ENCODE measurements at places on chromosomes 5 and 9.
A peak's percentile ranks its signal among the peaks of the same experiment; 100 is the strongest.

DNA sequence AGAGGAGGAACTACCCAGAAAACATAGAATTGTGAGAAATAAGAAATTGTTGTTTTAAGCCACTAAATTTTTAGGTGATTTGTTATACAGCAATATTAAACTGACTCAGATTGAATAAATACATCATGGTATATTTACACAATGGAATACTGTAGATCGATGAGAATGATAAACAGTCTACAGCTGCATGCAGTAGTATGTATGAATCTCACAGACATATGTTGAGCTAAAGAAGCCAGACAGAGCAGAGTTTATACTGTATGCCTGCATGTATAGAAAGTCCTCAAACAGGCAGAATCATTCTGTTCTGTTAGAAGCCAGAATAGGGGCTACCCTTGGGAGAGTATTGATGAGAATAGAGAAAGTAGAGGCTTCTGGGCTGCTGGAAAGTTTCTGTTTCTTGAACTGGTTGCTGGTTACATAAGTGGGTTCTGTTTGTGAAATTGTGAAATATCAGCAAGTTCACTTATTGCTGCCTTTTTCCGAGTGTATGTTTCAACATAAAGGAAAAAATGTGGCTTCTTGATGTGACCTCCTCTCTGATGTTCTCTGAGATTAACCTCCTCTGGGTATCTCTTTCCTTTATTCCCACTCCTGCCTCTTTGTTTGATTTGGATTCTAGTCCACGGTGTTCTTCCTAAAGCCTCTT lies 9.6 kb downstream of the KIAA1958 start:
- DNase-seq: no peak

DNA sequence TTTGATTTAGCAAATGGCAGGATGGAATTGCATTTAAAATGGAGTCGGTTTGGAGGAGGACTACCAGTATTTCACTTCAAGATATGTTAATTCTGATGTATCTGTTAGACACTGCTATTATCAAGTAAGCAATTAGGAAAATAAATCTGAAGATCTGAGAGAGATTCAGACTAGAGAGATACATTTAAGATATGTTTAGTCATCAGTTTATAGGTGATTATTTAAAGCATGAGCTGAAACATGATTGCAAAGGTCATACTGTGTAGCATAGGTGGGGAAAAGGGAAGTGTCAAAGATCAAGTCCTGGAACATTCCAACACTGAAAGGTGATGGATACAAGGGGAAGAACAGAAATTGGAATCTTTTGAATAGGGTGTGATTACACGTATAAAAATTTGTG lies 79.1 kb downstream of the FAM174A start:
- no peak for DNase-seq

DNA sequence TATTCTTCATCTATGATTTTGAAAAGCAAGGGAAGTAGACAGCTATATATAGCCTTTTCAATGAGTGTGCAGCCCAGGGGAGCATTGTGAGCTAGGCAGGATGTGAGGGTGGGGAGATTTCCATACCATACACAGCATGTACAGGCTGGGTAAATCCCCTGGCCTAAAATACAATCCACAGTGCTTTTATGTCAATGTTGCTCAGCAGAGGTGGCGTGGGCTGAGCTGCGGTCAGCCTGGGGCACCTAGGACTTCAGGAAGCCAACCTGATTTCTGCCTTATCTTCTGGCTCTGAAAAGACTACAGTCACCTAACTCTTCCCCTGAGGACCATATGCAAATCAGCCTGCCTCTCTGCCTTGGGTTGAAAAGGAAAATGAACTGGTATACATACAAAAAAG lies 6.3 kb upstream of the GARIN3 start:
- DNase-seq: no peak

DNA sequence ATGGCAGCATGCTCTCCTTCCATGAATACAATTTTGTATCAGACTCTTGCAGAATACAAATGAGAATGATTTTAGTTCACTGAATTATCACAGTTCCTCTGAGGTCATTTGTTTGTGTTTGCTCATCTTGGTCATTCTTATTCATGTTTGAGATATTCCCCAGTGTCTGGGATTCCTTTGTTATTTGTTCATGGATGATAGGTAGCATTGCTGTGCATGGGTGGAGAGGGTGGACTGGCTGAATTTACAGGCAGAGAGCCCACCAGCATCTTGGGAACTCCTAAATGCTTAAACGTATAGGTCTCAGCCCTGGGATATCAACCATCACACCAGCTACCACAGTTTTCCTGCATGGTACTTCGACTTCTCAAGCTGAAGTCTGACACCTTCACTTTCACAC lies 459.8 kb downstream of the CCDC171 start:
- no peak for DNase-seq

DNA sequence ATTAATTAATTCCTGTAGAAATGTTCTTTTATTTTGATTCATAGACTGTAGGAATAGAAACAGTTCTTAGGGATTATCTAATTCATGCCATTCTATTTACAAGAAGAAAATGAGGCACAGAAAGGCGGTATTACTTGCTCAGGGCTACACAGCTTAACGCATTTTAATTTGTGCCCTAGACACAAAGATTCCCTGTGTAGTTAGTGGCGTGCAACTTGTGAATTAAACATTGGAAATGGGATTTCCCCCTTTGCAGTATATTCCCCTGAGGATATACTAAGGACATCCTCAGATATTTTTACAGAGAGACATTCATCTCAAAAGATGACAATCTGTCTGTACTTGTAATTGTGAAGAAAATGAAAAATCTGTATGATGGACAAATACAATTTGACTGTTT lies 108.1 kb downstream of the SGCD start:
- no peak for DNase-seq

DNA sequence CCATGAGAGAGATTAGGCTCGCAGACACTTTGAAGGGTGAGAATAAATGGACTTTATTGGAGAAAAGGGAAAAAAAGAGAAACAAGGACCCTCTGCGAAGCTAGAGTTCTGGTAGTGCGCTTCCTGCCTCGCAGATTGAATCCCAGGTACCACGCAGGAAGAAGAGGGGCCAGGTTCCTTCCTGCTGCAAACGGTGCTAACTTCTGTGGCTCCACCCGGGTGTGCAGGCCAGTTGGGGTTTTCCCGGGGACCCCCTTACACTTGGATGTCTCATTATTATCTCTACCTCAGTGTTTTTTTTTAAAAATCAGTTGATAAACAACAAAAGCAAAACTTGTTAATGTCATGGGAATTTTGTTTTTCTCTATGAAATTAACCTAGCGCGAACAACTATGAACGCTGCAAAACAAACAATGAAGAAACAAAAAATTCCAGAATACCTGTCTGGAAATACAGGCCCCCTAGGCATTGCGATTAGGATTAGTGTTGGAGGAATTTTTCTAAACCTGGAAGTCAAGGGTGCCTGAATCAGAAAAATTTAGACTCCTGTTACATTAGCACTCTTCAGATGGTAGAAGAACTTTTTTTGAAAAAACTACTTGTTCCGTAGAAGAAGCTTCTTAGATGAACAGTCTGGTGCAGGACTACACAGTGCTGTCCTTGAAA lies 414.5 kb downstream of the MAN2A1 start:
- DNase-seq: no peak

DNA sequence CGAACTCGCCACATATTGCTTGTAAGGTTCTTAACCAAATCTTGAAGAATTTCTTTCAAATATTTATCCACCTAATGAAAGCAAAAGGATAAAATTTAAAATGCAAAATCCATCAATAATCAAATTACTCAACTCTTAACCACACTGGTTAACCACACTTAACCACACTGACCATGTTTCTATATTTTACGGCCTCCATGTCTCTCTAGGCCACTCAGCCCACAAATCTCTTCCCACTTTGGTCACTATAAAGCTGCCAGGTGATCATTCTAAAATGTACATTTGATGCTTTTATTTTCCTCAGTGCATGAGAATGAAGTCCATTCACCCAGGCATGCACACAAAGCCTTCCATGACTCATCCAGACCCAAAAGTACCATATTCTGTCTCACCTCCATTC lies 56.4 kb upstream of the OR2K2 start:
- no peak for DNase-seq

- no peak for DNase-seq
Observed at GRCh38 chr5:143425835-143426234, 22.3 kb upstream of the NR3C1 start.

DNA sequence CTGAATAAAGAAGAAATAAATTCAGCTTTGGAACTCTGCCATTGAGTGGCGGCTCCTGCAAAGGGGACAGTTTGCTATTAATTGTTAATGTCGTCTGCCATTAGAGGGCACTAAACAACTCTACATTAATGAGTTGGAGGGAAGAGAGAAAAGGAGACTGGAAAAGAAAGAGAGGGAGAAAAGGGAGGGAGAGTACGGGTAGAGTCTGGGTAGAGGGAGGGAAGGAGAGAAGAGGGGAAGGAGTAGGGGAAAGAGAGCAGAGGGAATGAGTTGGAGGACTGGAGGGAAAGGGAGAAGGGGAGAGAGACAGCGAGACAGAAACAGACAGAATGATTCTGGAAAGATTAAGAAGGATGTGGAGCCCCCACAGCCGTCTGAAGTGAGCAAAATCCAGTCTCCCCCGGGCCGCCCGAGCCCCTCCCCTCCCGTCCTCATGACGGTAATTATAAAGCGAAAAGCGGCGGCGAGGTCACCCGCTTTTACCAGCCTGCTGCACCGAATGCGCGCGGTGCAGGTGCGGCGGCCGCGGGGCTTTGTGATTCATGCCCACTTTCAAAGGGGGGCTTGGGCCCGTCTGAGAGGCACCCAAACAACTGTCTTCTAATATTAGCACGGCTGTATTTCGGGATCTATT lies 1.9 kb upstream of the FST start:
- DNase-seq: peak; percentile 64

- DNase-seq: peak; percentile 67
Observed at GRCh38 chr9:81787747-81788632, 98.6 kb upstream of the TLE1 start.

- DNase-seq: peak; percentile 84
Observed at GRCh38 chr5:73448463-73449136, at the start of gene FOXD1. Gene FOXD1, minus strand, starts transcription at chr5:73448777. Its CDS starts 415 bp downstream, at chr5:73448362.

GRCh38 chr5:28548856-28549255 lies 1510.5 kb upstream of the CDH9 start:
- DNase-seq: peak; percentile 18

DNA sequence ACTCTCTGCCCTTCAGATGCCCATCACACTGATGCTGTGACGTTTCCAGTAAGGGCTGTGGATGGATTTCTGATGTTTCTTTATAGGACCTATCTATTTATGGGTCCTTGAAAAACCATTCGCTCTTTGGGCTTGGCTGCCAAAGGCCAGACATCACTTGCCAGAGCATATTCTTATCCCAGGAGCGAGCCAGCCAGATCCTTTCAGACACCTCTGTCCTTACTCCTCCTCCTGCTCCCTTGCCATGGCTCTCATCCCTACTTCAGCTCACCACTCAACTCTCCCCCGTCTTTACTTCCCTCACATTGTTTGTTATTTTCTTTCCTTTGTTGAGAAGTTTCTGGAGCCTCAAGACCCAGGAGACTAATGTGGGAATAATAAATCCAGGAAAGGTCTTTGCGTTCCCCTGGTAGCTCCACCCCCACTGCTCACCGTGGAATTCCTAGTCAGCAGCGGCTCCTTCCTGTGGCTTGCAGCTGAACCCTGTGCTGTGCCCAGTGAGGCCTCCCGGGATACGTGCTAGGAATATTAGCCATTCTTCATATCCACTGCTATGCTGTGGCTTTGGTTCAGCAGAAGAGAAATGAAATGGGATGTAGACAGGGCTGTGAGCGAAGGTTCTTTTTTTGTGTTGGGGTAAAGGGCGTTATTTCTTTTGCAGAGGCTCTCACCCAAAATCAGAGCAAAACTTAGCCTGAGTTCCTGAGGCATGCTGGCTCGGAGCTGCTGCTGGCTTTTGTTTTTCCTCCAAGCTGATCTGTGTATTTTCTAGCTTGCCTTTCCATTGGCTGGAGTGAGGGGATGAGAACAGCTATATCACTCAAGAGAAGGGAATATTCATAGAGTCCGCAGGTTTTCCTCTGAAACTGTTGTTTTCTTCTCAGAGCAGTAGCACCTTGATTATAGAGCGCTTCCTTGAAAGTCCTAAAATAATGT lies 171.1 kb downstream of the SAXO1 start:
- DNase-seq: no peak

DNA sequence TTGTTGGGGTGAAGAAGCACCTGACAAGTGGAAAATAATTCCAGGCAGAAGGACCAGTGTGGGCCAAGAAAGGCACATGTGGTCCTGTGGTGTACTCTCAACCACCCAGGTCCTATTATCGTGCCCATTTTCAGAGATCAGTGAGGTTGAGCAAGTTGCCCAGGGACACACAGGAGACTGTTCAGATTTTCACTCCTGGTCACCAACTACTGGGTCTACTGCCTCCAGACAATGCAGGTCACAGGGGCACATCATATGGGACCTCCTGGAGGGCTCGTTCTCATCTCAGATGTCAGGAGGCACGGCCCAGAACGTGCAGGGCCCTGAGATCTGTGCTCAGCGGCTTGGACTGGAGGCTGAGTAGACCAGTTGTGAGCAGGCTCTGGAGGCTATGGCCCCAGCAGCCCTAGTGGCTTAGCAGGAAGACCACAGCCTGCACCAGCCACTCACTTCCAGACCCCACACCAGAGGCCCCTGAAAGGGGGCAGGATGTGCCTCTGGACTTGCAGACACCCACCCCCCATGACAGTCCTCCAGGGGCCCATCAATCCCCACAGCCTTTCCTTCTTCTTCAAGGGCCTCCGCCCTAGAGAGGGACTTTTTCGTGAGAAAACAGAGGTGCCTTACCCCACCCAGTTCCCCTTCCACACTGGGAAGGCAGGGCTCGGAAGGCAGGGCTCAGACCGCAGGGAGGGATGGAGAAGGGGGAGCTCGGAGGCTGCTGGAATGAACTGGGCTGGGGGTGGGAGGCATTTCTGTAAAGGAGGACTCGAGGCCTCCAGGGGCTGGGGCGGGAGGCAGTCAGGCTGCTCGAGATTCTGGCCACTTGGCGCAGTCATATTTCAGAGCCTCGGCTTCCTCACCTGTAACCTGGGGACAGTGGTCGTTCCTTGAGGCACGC lies 82.7 kb upstream of the NEURL1B start:
- no peak for DNase-seq

- DNase-seq: no peak
Observed at GRCh38 chr9:131266266-131267229, 9.8 kb downstream of the FAM78A start.

DNA sequence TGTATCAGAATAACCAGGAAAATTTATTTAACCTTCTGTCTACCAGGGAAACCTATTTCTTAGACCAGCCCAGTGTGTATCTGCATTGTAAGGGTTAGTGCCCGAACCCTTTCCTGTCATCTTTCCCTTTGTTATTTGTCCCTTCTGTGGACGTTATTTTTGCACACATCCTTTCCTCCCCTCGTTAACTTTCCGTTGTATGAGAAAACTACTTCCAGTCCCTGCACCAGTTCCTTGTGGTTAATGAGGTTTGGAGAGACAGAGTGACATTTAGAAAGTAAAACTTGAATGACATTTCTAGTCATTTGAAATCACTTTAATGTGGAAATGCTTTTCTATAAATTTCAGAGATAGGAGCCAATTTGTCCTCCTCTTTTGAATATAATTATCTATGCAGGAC lies 4.3 kb upstream of the IFNB1 start:
- DNase-seq: no peak

GRCh38 chr5:172999372-172999973 lies 15.9 kb downstream of the ATP6V0E1 start:
- no peak for DNase-seq

- DNase-seq: no peak
Observed at GRCh38 chr5:151243127-151243526, 9.9 kb upstream of the GM2A start.

GRCh38 chr5:136586196-136586595 lies 220.9 kb upstream of the TRPC7 start:
- no peak for DNase-seq

GRCh38 chr9:16828340-16829281 lies 41.9 kb downstream of the BNC2 start:
- no peak for DNase-seq
